Progenitor cell of endocrine pancreas (in vitro differentiated cells): ENCODE measurements at places on chromosomes 3 and 15. TPM values are rescaled to one million over a fixed set of nuclear protein-coding genes. Genes with fewer than 3 reads are reported as not detected.
A peak's percentile ranks its signal among the peaks of the same experiment; 100 is the strongest.

The NR2E3 gene
- 0.47 TPM in 1 of 2 replicates, not detected in the other for total RNA-seq

The SEMA3F gene
- 23.6 and 26.5 TPM in 2 replicates for total RNA-seq

The B3GNT5 gene
- 26.7 and 28.4 TPM in 2 replicates for total RNA-seq

The EPHB3 gene
- total RNA-seq = 11.7 and 13.4 TPM in 2 replicates

- H3K4me1 ChIP-seq = peaks cover 12% of the 10 kb centered on the region
- peaks cover 3% of the 10 kb centered on the region for H3K27me3 ChIP-seq
- DNase-seq = no peak
- no peak overlapping the region for H3K27ac ChIP-seq
- no peaks in the 10 kb centered on the region for H3K36me3 ChIP-seq
- no peak overlapping the region for H3K4me3 ChIP-seq
Measured at GRCh38 chr15:63894662-63894949, 60.9 kb upstream of the HERC1 start.

GRCh38 chr3:122374034-122374433 is 9.0 kb downstream of the MIX23 start:
- DNase-seq = no peak
- peaks cover 11% of the 10 kb centered on the region for H3K36me3 ChIP-seq
- H3K4me3 ChIP-seq = no peak overlapping the region
- H3K27ac ChIP-seq = no peak overlapping the region
- peaks cover 2% of the 10 kb centered on the region for H3K4me1 ChIP-seq

DNA sequence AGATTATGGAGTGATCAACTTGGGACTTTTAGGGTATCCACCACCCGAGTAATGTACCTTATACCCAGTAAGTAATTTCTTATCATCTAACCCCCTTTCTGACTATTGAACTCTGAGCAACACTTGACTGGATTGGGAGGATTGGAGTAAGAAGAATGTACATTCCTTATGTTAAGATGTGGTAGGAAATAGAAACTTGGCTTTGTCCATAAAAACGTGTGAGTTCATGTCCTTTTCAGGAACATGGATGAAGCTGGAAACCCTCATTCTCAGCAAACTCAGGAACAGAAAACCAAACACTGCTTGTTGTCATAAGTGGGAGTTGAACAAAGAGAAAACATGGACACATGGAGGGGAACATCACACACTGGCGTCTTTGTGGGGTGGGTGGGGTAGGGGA is 112.3 kb downstream of the PTPRG start:
- DNase-seq = no peak
- H3K27me3 ChIP-seq = no peaks in the 10 kb centered on the region
- H3K36me3 ChIP-seq = peaks cover 8% of the 10 kb centered on the region
- H3K4me1 ChIP-seq = peaks cover 10% of the 10 kb centered on the region

DNA sequence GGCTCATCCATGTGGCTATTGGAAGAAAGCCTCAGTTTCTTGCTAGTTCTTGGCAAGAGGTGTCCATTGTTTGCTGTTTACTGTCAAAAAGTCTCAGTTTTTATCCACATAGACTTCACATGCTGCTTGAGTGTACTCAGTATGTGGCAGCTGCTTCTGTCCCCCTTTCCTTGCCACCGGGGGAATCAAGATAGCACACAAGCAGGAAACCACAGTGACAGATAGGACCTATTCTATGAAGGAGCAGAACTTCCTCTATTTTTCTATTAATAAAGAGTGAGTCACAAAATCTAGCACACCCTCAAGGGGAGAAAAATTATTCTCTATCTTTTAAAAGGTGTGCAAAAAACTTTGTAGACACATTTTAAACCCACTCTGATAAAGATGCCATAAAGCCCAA is 121.4 kb upstream of the GMNC start:
- H3K27ac ChIP-seq = no peak overlapping the region
- peaks cover 3% of the 10 kb centered on the region for H3K36me3 ChIP-seq
- no peak for DNase-seq
- H3K4me3 ChIP-seq = no peak overlapping the region
- H3K4me1 ChIP-seq = no peaks in the 10 kb centered on the region

DNA sequence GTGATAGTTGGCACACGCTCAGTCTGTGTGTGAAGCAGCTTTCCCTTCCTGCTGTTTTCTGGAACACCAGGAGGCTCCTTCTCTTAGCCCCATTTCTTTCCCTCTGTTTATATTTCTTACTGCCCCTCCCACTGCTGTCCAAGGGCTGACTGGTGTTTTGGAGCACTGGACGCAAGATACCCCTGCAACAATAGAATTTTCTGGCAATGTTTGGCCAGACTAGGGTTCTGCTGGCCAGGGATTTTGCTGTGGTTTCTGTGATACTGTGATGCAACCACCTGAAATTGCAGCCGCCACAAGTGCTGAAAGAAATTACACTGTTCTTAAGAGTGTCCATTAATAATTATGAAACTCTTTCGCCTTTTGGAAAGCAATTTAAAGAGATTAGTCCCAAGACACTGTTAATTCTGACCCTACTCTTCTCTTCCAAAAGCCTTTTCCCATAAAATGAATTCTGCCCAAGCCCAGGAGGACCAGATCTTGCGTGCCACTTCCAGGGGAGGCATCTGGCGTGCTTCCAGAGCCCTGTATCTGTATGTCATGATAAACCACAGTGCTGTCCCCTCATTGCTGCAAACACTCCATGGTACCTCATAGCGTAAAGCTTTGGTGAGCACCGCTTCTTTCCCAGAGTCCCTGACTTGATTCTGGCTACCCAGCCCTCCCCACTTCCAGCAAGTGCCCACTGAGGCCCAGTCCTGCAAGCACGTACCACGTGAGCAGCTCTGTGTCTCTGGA is 159.4 kb upstream of the CHRM5 start:
- H3K27ac ChIP-seq = peak overlapping the region; percentile 60
- H3K4me1 ChIP-seq = no peaks in the 10 kb centered on the region
- H3K4me3 ChIP-seq = no peak overlapping the region
- H3K27me3 ChIP-seq = no peaks in the 10 kb centered on the region
- no peaks in the 10 kb centered on the region for H3K36me3 ChIP-seq
